H1 (cell line): ENCODE measurements at places on chromosomes 16 and 17. TPM values are rescaled to one million over a fixed set of nuclear protein-coding genes. Genes with fewer than 3 reads are reported as not detected.

The GUCY2D gene
- 0.48 and 0.59 TPM in 2 replicates for total RNA-seq

The KRT25 gene
- not detected in 2 replicates for total RNA-seq

- H3K4me1 ChIP-seq, result no peaks in the 10 kb centered on the region
- no peaks in the 10 kb centered on the region for H3K36me3 ChIP-seq
- H3K27me3 ChIP-seq, result no peaks in the 10 kb centered on the region
- no peak overlapping the region for H3K27ac ChIP-seq
- no peak for DNase-seq
These were observed 91.0 kb downstream of the GSG1L start for GRCh38 chr16:27972500-27972899.

- no peaks in the 10 kb centered on the region for H3K36me3 ChIP-seq
- no peaks in the 10 kb centered on the region for H3K4me1 ChIP-seq
- H3K27me3 ChIP-seq, result no peaks in the 10 kb centered on the region
- peak; percentile 86 for DNase-seq
- no peak overlapping the region for H3K4me3 ChIP-seq
- H3K27ac ChIP-seq, result no peak overlapping the region
These were observed 60.0 kb upstream of the MPHOSPH6 start for GRCh38 chr16:82229800-82230619.

DNA sequence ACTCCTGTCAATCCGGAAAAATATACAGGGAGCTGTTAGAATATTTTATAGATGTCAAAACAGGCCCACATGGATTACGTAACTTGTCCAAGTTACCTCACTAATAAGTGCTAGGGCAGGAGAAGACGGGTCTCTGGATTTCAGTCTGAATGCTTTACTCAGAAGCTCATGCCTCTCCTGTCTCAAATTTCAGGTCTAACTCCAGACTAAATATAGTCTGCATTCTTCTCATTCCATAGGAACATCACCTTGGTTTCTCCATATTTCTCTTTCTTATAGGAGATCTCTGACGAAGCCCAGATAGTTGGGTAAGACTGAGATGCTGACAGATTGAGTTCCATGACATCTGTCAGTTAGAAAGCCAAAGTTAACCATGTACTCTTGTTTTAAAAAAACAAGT lies 174.2 kb downstream of the STX8 start:
- H3K36me3 ChIP-seq, result no peaks in the 10 kb centered on the region
- peaks cover 2% of the 10 kb centered on the region for H3K4me1 ChIP-seq
- no peak overlapping the region for H3K27ac ChIP-seq
- H3K4me3 ChIP-seq, result no peak overlapping the region

- H3K27ac ChIP-seq, result no peak overlapping the region
- H3K27me3 ChIP-seq, result no peaks in the 10 kb centered on the region; the same call in 1 of the 2 replicates
- peak overlapping the region; percentile 48; the same call in 1 of the 2 replicates for H3K4me3 ChIP-seq
These were observed 477.4 kb downstream of the SLC39A11 start for GRCh38 chr17:72614871-72615626.

- no peak for DNase-seq
- no peaks in the 10 kb centered on the region for H3K27me3 ChIP-seq
- H3K4me3 ChIP-seq, result no peak overlapping the region
- H3K36me3 ChIP-seq, result no peaks in the 10 kb centered on the region
- peaks cover 4% of the 10 kb centered on the region for H3K4me1 ChIP-seq
- H3K27ac ChIP-seq, result no peak overlapping the region
These were observed 15.8 kb downstream of the TSPOAP1 start for GRCh38 chr17:58312829-58313228.

GRCh38 chr17:2388683-2389055 lies 12.2 kb downstream of the MNT start:
- no peak overlapping the region for H3K27ac ChIP-seq
- H3K4me1 ChIP-seq, result peaks cover 4% of the 10 kb centered on the region
- no peak overlapping the region for H3K4me3 ChIP-seq
